Endothelial cell of umbilical vein (primary cell): ENCODE measurements at places on chromosomes 2 and 18. TPM values are rescaled to one million over a fixed set of nuclear protein-coding genes. Genes with fewer than 3 reads are reported as not detected.

C2orf68 gene
- total RNA-seq = 23.0 and 27.4 TPM in 2 replicates

VAPA gene
- total RNA-seq = 163 TPM in 2 replicates

- no peak for DNase-seq
Measured at GRCh38 chr2:221831051-221831450, 258.9 kb upstream of the EPHA4 start.

DNA sequence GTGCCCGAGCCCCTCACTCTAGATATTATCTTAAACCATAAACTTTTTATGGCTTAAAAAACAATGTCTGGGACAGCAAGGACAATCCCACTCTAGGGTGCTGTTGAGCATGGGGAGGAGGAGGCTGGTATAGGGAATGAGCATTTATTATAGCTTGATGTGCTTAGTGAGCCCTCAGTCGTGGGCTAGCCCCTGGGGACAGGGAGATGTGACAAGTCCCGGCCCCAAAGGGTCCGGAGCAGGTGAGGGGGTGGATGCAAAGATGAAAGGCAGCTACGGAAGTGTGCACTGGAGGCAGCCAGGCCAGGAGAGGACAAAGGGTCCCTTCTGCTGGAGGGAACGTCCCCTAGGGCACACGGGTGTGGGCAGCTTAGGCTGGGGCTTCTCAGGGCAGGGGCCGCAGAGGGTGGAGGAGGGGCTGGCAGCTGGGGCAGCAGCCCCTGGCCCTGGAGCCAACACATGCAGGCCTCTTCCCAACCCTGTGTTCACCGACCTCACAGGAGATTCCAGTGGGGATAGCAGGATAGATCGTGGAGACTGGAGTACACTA is 106.3 kb upstream of the GPC1 start:
- no peak for DNase-seq

- DNase-seq = no peak
Measured at GRCh38 chr2:26668856-26669750, 23.4 kb upstream of the KCNK3 start.

DNA sequence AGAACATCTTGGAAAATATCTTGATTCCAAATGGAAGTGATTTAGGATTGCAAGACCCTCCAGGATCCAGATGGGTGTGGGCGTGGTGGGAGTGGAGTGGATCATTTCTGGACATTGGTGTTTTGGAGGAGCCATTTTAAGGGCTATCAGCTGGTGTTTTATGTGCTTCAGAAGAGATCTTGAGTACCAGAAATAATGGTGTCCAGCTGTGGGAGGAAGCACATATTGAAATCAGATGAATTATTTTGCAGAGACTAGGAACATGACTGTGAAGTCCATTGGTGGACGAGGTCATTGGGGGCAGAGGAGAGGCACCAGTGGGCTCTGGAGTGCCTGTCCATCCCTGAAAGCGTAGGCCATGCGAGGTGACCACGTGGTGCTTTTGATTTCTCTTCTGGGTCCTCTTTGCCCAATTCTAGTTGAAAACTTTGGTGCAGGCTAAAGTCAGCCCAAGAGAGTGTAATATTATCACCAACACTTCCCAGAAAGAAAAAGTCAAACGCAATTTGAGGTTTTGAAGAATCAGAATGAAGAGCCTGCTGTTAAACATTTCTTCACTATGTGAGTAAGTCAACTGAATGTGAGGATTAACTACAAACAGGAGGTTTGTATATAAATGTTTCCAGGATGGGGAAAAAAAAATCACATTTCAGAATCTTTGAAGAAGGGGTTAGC is 31.6 kb downstream of the RNF144A start:
- DNase-seq = no peak

DNA sequence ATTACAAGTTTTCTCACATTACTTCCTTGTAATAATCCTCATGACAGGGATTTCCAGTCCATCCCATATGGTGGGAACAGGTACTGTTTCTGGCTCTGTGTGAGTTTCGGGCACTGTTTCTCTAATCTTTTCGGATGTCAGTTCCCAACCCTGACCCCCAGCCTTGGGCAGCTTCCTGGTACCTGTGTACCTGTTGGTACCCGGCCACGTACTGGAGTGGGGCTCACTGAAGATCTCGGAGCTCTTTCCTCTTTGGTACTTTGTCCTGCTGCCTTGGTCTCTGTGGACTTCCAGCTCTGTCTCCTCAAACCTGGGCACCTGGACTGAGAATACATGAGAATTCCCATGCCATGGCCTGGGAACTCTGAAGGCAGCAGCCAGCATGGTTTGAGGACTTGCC is 36.8 kb downstream of the GRHL1 start:
- no peak for DNase-seq

DNA sequence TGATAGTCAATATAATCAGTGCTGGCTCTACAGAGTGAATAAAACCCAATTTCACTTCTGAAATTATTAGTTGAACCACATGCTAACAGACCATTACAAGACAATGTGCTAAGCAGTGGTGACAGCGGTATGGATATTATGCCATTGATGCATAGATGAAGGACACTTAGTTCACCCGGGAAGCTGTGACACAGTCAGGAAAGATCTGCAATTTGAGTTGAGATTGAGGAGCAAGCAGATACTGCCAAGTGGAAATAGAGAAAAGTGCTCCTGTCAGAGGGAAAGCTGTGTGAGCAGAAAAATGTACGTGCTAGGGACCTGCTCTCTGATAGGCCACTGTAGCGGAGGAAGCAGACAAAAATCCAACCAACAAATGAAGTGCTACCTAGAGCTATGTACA is 529.5 kb upstream of the CDH2 start:
- no peak for DNase-seq

GRCh38 chr18:2655178-2655953 is at the start of gene SMCHD1:
Gene SMCHD1 (plus strand): TSS chr18:2655726. CDS start chr18:2656076, 350 bp downstream.
- peak; percentile 81 for DNase-seq

GRCh38 chr2:62287899-62288880 is 92.3 kb downstream of the B3GNT2 start:
- no peak for DNase-seq

DNA sequence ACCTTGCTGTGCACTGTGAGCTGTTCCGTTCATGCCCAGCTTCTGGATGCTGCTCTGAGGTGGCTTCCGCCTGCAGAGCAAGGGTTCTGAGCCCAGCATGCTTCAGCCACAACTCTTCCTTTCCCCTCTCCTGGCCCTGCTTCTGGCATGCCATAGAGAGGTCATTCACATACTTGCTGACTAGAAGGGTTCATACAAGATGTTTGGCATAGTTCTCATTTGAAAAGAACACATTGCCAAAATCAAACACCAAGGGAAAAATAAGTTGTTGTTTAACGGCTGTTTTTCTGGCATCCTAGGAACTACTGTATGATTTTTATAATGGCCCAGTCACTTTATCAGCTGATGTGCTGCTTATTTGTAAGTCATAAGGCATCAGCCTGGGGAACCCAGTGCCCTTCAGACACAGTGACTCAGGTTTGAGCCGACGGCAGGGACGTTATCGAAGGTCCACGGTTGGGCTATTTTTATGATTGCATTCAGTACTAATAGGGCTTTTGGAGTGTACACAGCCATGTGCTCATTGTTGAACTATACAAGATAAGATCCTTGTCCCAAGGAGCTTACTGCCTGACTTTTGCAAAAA is 53.9 kb upstream of the CTAGE1 start:
- peak; percentile 84 for DNase-seq

DNA sequence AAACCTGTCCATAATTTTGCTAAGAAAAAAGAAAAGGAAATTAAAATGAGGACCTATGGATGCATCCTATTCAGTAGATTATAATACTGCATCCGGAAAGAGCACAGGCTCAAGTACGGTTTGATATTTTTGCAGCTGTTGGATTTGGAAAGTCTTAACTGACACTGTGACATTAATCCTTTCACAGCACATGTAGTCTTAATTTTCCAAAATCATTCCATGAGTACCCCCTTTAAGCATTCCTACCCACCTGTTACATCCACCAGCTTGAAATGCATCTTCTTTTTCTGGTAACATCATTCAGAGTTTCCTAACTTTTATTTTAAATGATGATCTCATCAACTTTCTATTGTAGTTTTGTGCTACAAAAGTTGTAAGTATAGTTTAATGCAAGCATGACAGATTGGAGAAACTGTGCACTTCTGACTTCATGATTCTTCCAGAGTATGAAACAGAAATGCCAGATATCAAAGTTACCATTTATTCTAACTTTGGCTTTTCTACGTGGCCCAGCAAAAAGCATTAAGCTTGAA is 113.5 kb downstream of the ESCO1 start:
- no peak for DNase-seq

GRCh38 chr2:231198291-231199173 is at the start of gene ARMC9:
Gene ARMC9 (plus strand): TSS chr2:231198631. CDS start chr2:231206239, 7,608 bp downstream.
- DNase-seq = peak; percentile 68

DNA sequence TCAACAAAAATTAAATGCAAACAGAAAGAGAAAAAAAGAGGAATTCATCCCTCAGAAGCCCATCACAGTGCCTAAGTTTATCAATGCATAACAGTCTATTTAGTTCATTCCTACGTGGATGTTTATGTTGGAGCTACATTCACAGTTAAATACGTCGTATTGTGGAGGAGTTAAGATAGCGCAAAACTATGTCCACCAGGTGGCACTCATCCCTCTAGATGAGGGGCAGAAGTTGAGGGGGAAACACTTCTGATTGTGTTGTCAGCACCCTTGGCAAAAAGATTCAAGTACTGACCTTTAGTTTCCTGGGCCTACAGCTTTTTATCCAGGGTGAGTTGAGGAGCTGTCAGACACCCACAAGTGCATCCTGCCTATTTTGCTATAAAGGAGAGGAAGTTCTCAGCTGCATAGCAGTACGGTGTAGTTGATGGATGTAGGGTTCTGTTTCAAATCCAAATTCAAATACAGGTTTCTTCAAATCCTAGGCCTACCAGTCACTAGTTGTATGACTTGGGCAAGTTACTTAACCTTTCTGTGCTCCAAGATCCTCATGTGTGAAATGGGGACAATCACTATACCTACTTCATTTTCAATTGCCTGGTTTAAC is 26.8 kb upstream of the MYO1B start:
- peak; percentile 75 for DNase-seq
